ENCODE measurements at places on chromosomes 2 and 18.
A peak's percentile ranks its signal among the peaks of the same experiment; 100 is the strongest.

DNA sequence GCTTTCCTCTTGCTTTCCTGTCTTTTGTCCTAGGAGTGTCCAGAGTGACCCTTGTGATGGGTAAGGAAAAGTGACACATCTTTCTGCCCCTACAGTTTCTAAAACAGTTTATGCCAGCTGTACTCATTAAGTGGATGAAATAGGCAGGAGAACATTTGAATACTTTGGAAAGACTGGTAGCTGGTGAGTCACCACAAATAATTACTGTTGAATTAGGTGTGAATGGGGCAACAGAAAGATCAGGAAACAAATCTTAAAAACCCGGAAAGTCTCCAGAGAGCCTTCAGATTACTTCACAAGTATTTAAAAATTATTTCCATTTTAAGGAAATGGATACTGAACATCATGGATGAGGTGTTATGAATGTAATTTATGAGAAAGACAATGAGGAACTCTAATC lies 278.5 kb downstream of the CLIP4 start:
- no peak for DNase-seq

- DNase-seq = peak; percentile 23
Observed at GRCh38 chr2:124678043-124678442, 653.0 kb downstream of the CNTNAP5 start.

DNA sequence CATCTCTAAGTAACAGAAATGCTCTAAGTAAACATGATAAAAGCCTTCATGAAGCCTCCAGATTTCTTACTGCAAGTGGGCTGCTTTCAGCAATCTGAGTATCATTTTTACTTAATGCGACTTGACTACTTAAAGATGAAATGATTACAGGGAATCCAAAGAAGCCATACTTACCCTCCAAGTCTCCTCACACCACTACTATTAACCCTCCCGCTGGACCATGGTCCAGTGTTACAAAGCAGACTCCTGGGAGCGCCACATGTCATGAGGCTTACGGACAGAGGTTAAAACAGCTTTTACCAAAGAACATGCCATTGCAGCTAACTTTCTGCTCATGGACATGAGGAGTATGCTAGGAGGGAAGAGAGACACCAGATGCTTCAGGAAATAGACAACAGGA lies 46.4 kb downstream of the LPIN2 start:
- no peak for DNase-seq

DNA sequence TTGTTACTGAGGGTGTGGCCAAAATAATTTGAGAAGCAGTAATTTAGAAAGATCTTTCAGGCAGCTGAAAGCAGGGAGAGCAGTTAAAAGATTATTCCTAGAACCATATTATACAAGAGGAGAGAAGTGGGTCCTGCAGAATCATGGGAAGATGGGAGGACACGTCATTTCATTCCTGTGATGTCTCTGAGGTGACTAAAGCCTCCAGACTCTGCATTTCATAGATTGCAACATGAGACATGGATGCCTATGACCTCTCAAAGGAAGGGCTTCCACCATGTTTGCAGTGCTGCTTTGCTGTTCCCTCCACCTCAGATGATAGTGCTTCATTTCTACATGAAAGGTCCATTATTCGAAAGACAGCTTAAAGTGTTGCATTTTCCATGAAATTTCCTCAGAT lies 788.4 kb downstream of the TSN start:
- peak; percentile 9 for DNase-seq

GRCh38 chr2:50575232-50575631 lies 456.7 kb downstream of the NRXN1 start:
- DNase-seq = no peak

DNA sequence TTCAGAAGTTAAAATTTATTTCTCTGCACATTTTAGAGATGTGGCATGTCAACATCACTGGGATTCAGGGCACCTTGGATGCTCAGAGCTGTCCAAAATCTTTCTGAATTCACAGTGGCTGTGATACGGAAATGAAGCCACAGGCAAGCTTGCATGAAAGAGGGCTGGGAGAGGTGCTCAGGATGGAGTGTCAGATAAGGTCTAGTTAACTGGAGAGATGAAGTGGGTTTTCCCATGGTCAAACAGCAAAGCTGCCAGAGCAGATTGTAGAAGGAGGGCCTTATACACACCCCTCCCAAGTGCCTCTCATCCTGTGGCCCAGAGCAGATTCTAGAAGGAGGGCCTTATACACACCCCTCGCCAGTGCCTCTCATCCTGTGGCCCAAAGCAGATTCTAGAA lies 286.8 kb upstream of the PXDN start:
- no peak for DNase-seq

- DNase-seq = peak; percentile 55
Observed at GRCh38 chr18:48452861-48453323, 43.7 kb upstream of the ZBTB7C start.

DNA sequence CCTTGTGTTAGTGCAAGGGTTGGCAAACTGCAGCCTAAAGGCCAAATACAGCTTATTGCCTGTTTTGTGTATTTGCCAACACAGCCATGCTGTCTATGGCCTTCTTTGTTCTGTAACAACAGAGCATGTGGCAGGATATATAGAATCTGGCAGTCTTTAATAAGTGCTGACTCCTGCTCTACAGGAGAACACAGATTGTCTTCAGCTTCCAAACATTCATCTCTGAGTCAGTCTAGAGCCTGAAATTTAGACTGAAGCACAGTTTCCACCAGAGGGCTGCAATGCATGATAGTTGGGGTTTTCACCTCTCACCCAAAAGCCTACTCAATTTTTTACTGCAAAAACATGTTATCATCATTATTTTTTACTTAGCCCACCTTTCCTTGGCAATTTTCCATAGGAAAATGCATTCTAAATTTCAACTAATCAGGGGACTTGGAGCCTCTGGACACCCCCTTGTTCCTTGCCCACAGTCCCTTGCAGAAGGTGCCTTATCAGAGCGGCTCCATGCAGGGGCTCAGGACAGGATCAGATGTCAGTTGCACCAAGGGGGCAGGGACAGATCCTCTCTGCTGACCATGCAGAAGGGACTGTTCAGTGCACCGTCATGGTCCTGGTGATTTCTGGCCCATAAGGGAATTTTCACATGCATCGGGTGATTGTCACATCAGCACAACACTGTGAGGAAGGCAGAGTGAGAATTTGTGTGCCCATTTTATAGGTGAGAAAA lies 12.4 kb downstream of the IL37 start:
- DNase-seq = no peak

DNA sequence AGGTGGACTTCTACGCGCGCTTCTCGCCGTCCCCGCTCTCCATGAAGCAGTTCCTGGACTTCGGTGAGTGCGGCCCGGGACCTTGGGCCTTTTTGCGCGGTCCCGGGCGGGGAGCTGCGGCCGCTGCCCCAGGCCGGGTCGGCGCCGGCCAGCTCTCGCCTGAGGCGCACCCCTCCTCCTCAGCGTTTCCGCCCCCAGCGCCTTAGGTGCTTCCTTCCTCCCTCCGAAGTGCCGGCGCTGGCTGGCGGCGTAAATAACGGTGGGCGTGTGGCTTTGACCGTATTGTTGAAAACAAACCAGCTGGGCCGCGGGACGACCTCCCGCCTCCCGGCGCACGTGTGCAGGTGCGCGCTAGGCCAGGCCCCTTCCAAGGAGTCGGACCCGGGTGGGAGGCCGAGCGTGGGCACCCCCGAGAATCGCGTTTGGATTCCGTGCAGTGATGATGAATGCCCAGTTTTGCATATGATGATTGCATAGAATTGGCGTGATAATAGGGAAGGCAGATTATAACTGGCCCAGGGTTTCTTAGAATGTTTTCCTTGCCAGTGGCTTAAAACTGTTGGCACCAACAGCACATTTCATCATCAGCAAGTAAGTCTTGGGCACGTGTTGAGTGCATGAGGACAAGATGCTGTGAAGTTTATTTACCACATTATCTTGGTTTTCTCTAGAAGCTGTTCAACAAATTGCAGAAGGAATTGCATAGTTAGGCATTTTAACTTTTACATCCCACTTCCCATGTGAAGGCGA lies 569 bp downstream of the PDK1 start:
- DNase-seq = peak; percentile 56

GRCh38 chr2:2764001-2764355 lies 432.9 kb upstream of the MYT1L start:
- no peak for DNase-seq

DNA sequence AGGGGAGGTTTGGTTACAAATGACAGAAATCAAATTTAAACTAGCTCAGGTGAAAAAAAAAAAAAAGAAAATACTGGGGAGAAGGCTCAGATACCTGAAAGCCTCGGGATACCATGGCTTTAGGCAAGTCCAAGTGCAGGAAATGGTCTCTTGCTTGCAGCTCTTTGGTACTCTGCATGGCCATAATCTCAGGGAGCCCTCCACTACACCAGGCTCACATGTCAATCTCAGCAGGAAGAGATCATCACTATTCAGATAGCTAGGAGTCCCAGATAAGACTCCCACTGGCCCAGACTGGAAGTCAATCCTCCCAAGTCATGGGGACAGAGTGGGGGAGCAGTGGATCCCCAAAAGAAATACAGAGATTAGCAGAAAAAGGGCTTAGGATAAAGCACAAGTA lies 64.8 kb upstream of the RALBP1 start:
- DNase-seq = no peak

DNA sequence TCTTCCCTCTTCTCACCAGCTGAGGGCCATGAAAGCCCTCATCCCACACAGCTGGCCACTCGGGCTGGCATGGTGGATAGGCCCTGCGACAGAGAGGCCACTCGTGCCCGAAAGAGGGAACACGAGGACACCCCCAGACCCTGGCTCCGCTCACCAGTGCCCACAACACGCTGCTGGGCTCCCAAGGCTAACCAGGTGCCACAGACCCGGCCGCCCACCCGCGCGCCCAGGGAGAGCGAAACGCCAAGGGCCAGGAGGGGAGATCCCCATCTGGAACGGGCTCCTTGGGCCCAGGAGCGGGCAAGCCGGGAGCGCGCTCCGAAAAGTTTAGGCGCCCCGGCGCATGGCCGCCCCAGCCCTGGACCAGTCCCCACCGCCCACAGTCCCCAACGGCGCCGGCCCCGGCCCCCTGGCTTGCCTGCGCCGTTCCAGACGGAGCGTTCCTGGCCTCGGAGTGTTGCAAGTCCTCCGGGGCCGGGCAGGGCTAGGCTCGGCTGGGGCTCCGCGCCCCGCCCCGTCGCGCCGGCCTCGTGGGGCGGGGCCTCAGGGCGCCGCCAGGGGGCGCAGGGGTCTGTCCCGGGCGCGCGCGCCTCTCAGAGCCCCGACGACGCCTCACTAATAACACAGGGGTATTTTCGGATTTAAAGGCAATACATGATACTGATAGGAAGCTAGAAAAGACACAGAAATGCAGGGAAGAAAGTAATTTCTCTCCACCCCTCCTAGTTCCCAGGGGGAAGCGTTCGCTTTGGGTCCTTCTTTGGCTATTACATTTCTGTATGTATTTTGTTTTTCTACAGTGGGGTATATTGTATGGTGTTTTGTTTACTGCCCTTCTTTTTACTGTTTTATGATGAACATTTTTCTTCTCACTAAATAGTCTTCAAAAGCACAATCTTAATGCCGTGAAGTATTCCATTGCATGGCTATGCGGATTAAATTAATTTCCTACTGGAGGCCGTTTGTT lies at the start of gene TMBIM1:
Gene TMBIM1, minus strand, starts transcription at position 456 of the 967 bp plus-strand sequence. CDS start 10,362 bp downstream, outside the sequence.
- DNase-seq = peak; percentile 56

GRCh38 chr2:95240091-95240490 lies 32.8 kb downstream of the ZNF892 start:
- DNase-seq = no peak

Data from fibroblast of lung (primary cell).